Brain (organoid and tissue), 16 donors: ENCODE measurements at places on chromosomes 2 and 18.

- DNase-seq: no peak
These were observed 54.8 kb downstream of the TMEM200C start for GRCh38 chr18:5840547-5840946.

DNA sequence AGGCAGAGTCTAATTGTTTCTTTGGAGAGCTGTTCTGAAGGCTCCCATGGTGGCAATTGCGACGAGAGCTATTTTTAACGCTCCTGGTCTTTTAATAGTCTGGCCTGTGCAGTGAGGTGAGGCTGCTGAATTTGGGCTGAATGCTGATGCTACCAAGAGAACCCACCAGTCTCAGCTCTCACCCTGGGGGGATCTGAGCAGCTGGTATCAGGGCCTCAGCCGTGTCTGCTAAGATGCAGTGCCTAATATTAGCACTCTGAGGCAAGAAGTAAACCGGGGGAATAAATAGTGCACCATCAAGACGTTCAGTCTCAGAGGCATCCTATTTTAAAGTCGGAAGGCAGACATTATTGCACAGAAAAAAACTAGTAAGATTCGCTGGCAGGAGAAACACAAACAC is 214.8 kb upstream of the PID1 start:
- DNase-seq: peak; percentile 65

DNA sequence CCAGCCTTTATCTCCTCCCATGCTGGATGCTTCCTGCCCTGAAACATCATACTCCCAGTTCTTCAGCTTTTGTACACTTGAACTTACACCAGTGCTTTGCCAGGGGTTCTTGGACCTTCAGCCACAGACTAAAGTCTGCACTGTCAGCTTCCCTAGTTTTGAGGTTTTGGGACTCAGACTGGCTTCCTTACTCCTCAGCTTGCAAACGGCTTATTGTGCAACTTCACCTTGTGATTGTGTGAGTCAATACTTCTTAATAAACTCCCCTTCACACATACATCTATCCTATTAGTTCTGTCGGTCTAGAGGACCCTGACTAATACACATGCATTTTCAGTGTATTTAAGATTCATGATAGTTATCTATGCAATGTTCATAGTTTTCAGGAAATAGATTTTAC is 35.8 kb upstream of the ZNF804A start:
- DNase-seq: no peak

- no peak for DNase-seq
These were observed 107.9 kb downstream of the PTGR3 start for GRCh38 chr18:75100832-75101630.

DNA sequence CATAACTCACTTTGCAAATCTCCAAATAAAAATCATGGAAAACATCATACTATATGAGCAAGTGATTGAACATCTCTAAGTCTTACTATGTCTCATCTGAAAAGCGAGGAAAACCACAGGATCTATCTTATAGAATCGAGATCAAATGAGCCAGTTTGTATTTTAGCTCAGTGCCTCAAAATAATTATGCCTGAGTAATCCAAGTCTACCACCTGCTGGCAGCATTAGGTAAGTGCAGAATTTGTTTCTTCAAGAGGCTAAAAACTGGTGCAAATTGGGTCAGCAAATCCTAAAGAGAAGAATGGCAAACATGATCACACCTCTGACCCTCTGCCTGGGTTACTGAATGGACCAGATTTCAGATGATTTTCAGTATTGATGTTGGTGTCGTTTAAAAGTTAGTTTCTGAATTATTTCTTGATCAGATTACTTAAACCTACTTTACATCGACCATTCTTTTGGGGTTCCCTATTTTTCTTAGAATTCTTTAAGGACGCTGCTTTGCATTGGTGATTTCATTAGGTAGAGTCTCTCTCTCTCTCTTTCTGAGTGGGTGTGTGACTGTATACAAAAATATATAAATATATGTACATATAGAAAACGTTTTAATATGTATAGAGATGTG is 12.7 kb upstream of the FHOD3 start:
- DNase-seq: peak; percentile 87

- no peak for DNase-seq
These were observed 52.9 kb downstream of the ZBTB7C start for GRCh38 chr18:48356151-48356745.

GRCh38 chr2:227010433-227010832 is 153.6 kb downstream of the COL4A4 start:
- no peak for DNase-seq

- DNase-seq: peak; percentile 59
These were observed 2.0 kb downstream of the FMNL2 start for GRCh38 chr2:152336854-152337510.

GRCh38 chr2:23399674-23400261 is 14.8 kb downstream of the KLHL29 start:
- DNase-seq: no peak

DNA sequence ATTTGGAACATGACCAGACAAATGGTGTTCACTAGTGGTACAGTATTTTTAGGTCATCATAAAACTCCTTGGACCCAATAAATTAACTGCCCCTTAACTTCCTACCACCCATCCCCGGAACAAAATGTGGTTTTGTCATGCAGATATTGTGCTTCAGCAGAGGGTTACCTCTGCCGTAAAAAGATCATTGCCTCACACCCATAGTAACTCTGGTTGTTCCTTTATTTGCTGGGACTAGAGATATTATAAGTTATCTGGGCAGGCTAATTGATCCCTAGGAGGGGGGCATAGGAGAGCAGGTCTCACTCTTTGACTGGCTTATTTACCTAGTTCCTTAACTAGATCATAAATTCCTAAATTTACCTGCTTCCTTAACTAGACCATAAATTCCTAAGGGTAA is 1343.9 kb upstream of the CHAC2 start:
- no peak for DNase-seq

GRCh38 chr2:173545364-173545763 is 190.7 kb downstream of the CDCA7 start:
- DNase-seq: no peak

- no peak for DNase-seq
These were observed 27.8 kb upstream of the RNF125 start for GRCh38 chr18:31990823-31991222.

DNA sequence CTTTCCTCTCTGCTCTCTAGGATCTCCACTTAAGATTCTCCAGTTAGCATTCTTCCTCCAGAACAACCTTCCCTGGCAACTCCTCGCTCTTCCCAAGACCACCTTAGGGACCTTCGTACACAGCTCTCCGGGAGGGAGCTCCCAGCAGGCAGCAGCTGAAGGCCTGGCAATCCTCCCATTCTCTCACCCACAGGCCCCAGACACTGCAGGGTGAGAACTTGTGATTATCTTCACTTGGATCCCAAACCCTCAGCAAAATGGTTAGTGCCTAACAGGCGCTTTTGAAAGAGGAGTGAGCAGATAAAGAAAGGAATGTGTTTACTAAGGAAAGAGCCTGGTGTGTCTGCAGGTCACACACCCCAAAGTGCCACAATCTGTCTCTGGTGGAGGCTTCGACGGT is 83.8 kb upstream of the SNTG2 start:
- no peak for DNase-seq

GRCh38 chr18:11994703-11995444 is 13.6 kb downstream of the IMPA2 start:
- DNase-seq: no peak
